ENCODE measurements at places on chromosomes 2 and 18. TPM values are rescaled to one million over a fixed set of nuclear protein-coding genes. Genes with fewer than 3 reads are reported as not detected.

Gene FBLN7
- 4.2 TPM for total RNA-seq

Gene ALPI
- total RNA-seq: 6.5 TPM

Gene LGALSL
- 19.2 TPM for total RNA-seq

DNA sequence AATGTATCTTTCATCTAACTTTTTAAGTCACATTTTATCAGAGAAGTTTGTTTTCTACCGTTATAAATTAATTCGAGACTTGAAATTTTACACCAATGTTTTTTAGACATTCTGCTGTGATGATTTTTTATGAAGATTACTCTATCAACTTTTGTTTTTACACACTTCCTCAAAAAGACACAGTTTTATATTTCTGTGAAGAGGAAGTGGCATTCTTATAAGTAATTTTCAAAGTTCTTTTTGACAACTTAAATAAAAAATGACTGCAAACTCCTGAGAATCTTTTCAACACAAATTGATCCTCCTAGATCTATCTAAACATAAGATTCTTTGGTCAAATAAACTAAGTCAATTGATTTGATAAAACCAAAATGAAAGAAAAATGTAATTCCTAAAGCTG lies 13.7 kb downstream of the ANKRD44 start:
- H3K36me3 ChIP-seq: peaks cover 2% of the 10 kb centered on the region
- no peaks in the 10 kb centered on the region for H3K27me3 ChIP-seq
- H3K27ac ChIP-seq: no peak overlapping the region

- peaks cover 10% of the 10 kb centered on the region for H3K27me3 ChIP-seq
- H3K4me3 ChIP-seq: peak overlapping the region; percentile 14
- peak overlapping the region; percentile 84 for H3K27ac ChIP-seq
Observed at GRCh38 chr2:29834624-29835023, 86.8 kb downstream of the ALK start.

Data from type B pancreatic cell (in vitro differentiated cells).